Activated CD8-positive, alpha-beta T cell treated with anti-CD3 and anti-CD28 coated beads for 36 hours (primary cell): ENCODE measurements at places on chromosomes 2 and 18.

- DNase-seq = no peak
Observed at GRCh38 chr2:210620456-210620855, 64.1 kb downstream of the CPS1 start.

DNA sequence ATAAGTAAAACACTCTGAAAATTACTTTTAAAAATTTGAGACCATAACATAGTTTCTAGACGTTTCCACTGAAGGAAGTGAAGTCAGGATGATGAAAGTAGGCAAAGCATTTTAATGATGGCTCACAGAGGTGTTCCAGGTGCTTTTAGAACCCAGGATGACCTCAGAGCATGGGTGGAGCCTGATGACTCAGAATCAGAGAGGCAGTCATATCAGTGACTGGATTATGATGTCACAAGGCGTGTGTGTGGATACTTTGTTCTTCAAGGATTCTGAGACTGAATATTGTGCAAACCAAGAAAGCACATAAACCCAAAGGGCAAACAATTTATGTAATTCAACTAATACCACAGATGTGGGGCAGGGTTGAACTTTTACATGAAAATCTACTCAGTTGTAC lies 208.0 kb upstream of the FBXO11 start:
- DNase-seq = peak; percentile 85

DNA sequence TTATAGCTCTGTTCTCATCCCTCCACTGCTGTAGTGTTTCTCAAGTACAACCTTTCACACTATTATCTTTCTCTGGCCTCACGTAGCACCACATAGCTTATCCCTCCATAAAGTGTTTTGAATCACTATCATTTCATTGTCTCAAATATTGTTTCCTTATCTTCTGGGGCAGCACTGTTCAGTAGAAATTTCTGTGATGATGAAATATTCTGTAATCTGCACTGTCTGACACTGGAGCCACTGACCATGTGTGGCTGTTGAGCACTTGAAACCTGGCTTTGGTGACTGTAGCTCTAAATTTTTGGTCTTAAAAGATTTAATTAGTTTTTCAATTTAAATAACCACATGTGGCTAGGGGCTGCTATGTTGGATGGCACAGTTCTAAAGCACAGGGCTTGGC lies 78.9 kb downstream of the CPS1 start:
- no peak for DNase-seq

DNA sequence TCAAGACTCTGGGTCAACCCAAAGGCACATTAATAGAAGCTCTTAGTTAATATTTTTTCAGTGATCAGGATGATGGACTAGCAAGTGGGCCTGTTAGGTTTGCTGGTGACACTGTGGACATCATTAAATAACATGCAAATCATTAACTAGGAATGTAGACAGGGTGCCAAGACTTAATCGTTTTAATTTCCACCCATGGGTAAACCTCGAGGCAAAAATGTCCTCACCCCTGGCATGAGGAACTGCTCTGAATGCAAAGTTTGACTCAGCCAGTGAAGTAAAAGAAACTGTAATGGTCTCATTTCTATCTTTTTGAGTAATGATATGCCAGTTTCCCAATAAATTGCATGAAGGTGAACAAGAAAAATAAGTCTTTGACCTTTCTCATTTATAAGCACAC lies 152.6 kb upstream of the MEX3C start:
- no peak for DNase-seq

DNA sequence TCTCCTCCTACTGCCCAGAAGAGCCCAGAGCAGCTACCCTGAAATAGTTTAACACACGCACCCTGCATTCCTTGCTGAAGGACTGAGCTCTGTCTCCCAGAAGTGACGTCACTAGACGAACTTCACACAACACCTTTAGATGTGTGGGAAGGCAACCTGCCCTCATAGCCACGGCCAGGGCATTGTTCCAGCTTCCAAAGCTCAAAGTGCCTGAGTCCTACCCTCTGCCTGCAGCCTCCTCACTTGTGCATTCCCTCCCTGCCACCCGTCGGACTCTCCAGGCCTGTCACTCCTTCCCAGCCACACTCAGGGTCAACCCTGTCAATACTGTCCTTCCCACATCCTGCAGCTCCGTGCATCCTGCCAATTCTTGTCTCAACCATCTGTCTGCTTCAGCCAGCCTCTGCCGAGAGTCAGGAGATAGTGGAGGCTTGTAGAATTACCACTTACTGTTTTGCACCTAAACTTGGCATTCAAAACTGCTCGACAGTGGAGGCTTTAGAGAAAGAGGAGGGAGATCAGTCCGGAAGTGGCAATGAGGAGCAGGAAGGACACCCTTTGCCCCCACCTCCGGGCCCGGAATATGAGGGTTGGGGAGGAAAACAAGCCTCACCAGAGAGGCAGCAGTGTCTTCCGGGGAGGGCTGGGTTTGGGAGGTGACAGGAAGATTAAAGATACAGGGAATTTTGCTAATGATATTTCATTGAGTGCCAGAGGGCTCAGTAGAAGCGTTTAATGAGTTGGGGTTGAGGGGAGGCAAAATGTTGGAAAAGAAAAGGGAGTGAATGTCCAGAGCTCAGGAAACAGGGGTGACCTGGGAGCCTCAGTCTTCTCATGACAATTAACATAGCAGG lies 72.3 kb upstream of the ATG16L1 start:
- no peak for DNase-seq

- DNase-seq = no peak
Observed at GRCh38 chr2:239392688-239393387, 8.0 kb downstream of the HDAC4 start.

DNA sequence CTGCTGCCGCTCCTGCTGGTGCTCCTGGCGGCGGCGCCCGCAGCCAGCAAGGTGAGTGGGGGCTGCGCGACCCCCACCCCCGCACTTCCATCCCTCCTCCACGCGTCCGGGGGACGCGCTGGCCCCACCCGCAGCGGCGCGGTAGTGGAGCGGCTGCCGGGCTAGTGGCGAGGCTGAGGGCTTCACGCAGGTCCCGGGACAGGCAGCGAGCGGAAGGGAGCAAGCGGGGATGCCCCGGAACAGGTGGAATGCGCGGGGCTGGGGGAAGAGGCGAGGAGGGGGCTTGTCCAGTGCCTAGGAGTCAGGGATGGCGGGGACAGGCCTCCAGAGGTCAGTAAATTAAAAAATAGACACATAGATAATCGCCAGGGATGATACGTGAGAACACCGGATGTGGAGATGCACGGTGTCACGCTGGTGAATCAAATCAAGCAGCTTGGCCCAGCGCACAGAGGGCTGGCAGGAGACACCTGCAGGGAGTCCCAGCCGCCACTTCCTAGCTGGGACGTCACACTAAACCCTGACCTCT lies 403 bp downstream of the COL4A3 start:
- DNase-seq = peak; percentile 56

DNA sequence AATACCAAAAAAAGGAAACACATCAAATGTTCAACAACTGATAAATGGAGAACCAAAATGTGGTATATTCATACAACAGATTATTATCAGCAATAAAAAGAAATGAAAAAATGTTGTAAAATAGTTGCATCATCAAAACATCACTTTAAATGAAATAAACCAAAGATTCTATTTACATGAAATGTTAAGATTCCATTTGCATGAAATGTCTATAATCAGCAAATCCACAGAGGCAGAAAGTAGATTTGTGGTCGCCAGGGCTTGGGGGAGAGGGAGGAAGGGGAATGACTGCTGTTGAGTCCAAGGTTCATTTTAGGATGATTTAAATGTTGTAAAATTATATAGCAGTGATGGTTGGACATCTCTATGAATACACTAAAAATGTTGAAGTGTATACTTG lies 181.9 kb downstream of the RTP5 start:
- DNase-seq = no peak

DNA sequence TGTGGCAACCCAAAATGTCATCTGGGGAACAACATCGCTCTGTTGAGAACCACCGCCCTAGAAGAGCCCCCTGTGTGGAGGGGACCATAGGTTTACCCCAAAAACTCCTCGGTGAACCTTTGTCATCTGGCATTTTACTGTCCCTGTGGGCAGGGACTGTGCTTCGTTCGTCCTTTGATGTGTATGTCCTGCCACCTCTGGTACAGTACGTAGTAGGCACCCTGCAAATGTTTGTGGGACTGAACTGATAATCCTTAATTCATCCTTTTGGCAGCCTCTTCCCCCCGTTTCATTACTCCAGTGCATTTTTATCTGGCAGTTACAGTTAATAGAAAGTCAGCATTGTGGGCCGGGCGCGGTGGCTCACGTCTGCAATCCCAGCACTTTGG lies 728 bp downstream of the NAPG start:
- no peak for DNase-seq

GRCh38 chr2:5057891-5058351 lies 634.3 kb upstream of the SOX11 start:
- no peak for DNase-seq

GRCh38 chr18:11042247-11042646 lies 107.1 kb downstream of the PIEZO2 start:
- no peak for DNase-seq

DNA sequence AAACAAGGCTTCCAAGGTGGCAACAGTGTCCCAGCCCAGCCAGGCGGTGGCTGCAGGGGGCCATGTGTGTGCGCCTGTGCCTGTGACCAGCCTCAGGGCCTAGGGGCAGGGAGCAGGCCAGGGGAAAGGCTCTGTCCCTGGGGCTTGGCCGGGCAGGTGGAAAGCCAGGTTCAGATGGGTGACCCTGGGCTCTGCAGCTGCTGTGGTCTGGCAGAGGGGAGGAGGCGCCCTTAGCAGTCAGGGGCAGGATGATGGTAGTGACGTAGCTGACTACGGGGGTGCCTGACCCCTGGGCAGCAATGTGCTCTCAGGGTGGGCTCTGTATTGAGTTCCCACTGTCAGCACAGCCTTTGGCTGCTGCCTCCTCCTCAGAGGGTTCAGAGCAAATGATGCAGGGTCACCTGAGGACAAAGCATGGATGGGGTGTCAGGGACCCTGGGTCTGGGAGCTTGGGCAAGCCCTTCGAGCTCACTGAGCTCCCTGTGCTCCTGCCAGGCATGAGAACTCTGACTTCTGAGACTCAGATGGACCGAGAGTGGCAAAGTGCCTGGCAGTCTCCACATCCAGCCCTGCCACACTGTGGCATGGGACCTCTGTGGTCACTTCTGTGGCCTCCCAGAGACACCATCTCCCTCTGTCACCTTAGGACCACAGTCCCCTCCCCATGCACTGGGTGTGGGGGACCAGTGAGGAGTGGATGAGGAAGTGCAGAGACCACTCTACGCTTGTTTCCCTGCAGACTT lies 56.6 kb upstream of the ALPP start:
- DNase-seq = peak; percentile 37

DNA sequence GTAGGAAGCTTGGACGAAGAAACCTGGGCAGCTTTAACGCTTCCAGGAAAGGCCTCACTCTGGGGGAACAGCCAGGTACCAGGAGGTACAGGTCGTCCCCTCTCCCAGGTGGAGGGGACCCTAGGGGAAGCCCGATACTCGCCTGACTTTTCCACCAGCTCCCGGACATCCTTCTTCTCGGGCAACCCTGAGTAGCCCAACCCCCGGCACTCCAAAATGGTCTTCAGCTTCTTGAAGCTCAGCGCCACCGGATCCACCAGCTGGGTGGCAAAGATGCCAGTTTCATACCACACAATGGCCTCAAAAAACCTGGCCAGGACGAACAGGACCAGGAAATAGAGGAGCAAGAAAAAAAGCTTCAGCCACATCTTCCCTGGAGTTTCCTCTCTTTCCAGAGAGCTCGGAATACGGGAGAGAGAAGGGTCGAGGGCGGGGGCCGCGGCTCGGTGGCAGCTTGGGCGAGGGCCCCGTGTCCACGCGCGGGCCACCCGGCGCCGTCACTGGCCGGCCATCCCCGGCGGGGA lies 1.1 kb downstream of the RNF103 start:
- peak; percentile 44 for DNase-seq

DNA sequence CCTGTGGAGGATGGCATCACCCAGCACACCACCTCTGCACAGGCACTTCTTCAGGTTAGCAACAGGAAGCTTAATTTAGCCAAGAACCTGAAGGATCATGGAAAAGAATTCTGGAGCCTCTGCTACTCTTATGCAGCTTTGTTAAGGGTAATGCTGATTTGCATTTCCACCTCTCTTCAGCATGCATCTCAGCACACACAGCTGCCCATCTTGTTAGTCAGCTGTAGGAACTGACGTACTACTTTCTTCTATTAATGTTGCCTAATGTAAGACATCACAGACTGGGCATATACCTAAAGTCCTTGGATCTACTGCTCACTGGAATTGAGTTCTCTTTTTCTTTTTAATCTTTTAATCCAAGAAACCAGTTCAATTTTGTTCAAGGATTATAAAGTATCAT lies 181.0 kb downstream of the SPP2 start:
- no peak for DNase-seq
